Effector CD8-positive, alpha-beta T cell (primary cell): ENCODE measurements at places on chromosomes 5 and 9.

GRCh38 chr9:134552349-134552990 lies 89.1 kb upstream of the COL5A1 start:
- DNase-seq, result no peak

GRCh38 chr5:31581498-31582099 lies 49.5 kb downstream of the C5orf22 start:
- no peak for DNase-seq

- DNase-seq, result no peak
Measured at GRCh38 chr5:17817990-17818389, 183.7 kb downstream of the TAF11L14 start.

DNA sequence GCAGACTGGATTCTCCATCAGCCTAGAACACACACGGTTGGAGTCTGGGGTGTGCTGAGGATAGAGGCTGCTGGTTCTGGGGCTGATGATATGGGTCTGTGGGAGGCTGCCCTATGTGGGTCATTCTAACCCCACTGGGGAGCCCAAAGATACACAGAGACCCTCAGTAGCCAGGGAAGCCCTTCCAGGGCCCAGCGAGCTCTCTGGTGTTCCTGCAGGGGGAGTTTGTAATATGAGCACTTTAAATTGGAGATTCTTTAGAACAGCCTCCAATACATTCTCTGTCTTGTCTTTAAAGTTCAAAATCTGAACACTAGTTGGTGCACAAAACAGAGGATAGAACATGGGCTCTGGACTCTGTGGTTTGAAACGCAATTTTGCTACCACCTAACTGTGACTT lies 2.4 kb downstream of the ACTL7A start:
- DNase-seq, result no peak

DNA sequence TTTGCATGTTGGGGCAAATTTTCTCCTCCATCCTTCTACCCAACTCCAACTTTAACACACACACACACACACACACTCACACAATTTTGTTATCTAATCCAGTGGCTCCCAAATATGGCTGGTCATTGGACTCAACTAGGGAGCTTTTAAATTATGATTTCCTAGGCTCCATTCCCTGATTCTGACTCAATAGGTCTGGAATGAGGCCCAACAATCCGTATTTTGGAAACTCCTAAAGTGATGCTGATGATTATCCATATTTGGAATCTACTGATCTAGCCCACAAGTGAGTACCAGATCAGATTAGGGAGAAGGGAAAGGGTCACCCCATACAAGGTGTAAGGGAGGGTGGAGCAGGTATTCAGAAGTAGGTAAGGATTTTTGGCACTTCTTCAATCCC lies 309.7 kb downstream of the TLE1 start:
- no peak for DNase-seq

- no peak for DNase-seq
Measured at GRCh38 chr5:173012882-173013281, 29.3 kb downstream of the ATP6V0E1 start.

DNA sequence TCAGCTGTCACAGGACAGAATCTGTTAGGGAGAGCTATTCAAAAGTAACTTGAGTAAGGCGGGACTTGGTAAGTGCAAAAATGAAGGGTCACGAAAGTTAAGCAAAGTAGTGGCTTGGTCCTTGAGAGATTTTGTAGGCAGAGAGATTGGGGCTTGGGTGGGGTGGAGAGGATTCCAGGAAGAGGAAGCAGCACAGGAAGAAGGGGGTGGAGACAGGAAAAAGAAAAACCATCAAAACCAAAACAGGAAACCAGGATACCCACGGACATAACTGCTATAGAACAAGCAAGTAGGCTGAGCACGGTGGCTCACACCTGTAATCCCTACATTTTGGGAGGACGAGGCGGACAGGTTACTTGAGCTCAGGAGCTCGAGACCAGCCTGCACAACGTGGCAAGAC lies 3.7 kb downstream of the ROPN1L start:
- DNase-seq, result no peak

GRCh38 chr5:133824661-133825254 lies 143.7 kb downstream of the C5orf15 start:
- no peak for DNase-seq
